Left ventricle myocardium superior (tissue), 1 donor: ENCODE measurements at places on chromosomes 4 and X.

GRCh38 chr4:2078584-2078983 is 19.5 kb downstream of the NAT8L start:
- no peak for DNase-seq

GRCh38 chr4:52868133-52868532 is 6.0 kb downstream of the RASL11B start:
- DNase-seq, result peak; percentile 74

- DNase-seq, result no peak
Observed at GRCh38 chr4:15148199-15148598, 145.9 kb downstream of the CPEB2 start.

DNA sequence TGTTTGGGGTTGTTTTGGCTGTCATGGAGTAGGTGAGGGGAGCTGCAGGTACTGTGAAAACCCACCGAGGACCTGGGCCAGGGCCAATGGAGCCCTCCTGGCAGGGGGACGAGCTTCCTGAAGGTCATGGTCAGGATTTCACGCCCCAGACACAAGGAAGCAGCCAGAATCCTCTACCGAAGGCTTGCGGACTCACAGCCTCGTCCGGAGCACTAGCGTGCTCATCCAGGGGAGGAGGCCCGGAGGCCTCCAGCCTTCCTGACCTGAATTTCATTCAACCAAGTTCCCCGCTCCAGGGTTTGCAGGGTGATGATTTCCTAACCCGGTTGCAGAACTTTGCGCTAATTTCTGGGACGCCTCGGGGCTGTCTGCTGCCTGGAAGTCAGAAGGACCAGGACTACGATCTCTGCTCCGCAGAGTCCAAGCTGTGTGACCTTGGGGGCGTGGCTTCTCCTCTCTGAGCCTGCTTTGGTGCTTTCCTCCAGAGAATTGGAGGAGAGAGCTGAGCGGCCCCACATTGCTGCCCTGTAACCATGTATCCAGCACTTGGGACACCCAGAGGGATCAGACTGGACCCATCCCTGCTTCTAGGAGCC is 56.2 kb upstream of the ADRA2C start:
- no peak for DNase-seq

GRCh38 chr4:71867598-71867997 is 83.7 kb upstream of the GC start:
- DNase-seq, result no peak

DNA sequence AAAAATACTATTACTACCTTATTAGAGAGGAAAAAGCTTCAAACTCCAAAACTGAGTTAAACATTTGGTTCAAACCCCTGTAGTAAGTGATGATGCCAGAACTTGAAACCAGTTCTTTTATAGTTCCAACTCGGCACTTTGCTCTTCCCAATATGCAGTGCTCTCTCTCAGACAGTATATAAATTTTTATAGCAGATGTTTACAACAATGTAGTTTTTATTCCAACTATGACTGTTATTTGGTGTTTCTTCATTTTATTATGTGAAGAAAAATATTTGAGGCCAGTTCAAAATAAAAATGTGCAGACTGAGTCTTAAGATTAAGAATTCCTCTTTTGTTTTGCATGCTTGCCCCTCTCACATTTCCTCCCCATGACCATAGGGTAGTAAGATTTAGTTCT is 2.9 kb upstream of the PPP4R3C start:
- no peak for DNase-seq

- no peak for DNase-seq
Observed at GRCh38 chr4:148207068-148207467, 235.1 kb downstream of the NR3C2 start.

DNA sequence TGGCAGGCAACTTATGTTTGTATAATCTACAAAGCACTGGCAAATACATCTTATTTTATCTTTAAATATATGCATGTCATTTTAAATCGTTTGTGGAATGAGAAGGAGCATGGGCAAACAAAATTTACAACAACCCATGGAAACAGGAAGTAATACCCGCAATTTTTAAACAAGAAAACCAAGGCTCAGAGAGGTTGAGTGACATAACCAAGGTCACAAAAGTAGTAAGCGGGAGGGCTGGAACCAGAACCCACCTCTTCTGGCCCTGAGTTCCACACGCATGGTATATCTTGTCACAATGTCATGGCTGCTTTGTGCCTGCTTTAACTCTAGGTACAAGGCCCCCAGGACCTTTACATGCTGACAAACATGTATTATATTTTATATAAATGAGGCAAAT is 52.9 kb downstream of the SLC7A11 start:
- no peak for DNase-seq

DNA sequence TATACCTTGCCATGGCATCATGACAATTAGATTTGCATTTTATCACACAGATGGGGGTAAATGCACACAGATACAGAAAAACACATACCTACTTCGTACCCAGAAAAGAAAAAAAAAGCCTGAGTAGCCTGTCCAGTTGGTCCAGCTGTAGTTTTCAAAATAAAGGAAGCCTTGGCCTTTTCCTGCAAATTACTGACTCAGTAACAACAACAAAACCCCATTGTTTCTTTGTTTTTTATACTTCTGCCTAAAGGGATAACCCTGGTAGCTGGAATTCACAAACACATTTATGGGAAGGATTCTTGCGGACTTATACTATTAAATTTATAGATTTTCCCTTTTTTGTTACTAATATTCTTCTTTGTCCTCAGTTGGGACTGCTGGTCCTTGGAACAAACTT is 156.4 kb upstream of the PCDH10 start:
- no peak for DNase-seq

DNA sequence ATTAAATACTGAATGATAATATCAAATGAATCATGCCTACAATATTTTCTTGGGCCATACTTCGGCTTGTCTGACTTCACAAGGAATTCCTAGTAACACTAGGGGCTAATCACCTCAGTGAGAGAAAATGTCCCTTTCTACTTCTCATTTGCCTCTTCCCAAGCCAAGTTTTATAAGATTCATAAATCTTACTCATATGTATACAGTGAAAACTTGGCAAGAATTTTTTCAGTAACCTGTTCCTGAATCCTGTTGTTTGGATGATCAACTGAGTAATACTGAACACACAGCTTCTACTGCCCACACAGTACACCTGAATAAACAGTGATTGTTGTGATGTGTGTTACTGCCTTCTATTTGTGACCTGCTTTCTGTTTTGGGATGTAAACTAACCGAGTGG is 16.5 kb downstream of the TMPRSS11E start:
- DNase-seq, result no peak

GRCh38 chrX:55201930-55202579 is 18.1 kb upstream of the PAGE5 start:
- no peak for DNase-seq

DNA sequence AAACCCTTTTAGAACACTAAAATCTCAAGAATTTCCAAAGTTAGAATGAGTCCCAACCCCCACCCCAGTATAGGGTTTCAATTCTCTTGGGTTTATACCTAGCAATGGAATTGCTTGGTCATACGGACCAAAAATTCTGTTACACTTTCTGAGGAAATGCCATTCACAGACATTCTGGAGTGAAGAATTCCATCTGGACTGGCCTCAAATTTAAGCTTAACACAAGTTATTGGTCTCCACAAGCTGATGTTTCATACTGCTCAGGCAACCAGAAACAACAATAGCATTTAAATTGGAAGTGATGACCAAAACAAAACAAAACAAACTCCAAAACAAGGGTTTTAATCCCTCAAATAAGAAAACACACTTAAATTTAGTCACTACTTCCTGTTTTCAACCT is 51.1 kb downstream of the GPC4 start:
- DNase-seq, result no peak

- no peak for DNase-seq
Observed at GRCh38 chr4:142567199-142567598, 278.9 kb downstream of the INPP4B start.

- DNase-seq, result no peak
Observed at GRCh38 chrX:68939868-68940267, 111.0 kb downstream of the EFNB1 start.

DNA sequence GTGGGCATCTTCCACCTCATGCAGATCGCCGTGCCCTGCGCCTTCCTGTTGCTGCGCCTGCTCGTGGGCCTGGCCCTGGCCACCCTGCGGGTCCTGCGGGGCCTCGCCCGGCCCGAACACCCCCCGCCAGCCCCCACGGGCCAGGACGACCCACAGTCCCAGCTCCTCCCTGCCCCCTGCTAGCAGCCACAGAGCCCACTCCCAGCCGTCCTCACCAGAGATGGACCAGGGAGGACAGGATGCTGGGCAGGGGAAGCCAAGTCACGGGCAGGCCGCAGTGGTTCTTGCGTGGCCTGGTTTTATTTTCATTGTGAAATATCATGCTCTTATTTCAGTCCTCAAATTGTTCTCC is 15.1 kb downstream of the DGKQ start:
- no peak for DNase-seq

GRCh38 chrX:19836337-19836736 is 51.1 kb downstream of the SH3KBP1 start:
- DNase-seq, result no peak

GRCh38 chrX:29229802-29230201 is 642.6 kb downstream of the IL1RAPL1 start:
- no peak for DNase-seq

DNA sequence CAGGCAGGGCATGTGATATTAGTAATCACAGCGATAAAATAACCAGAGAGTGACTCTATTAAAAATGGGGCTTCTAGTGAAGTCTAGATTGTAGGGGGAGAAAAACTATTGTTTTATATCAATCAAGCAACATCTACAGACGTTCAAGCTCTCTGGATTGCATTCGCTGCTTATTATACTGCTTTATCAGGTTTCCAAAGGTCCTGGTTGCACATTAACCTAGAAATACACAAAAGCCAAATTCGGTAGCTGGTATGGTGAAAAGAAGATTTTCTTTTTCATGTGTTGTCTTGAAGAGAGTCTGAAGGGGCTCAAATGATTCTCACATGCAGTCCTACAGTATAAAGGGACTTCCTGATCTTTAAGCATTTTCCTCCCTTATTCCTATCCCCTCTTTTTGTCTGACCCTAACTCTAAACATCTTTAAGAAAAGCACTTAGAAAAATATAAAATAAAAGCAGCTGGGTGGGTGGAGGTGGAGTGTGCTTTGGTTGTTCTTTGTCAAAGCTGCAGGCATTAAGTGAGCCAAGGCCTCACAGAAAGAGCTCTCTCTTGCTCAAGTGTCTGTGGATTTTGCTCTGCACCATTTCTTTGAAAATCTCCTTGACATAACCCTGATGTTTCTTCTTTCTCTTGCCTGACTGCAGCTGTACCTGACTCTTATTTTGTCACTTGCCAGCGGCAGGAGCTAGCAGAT is 46.1 kb downstream of the MID1IP1 start:
- DNase-seq, result no peak

DNA sequence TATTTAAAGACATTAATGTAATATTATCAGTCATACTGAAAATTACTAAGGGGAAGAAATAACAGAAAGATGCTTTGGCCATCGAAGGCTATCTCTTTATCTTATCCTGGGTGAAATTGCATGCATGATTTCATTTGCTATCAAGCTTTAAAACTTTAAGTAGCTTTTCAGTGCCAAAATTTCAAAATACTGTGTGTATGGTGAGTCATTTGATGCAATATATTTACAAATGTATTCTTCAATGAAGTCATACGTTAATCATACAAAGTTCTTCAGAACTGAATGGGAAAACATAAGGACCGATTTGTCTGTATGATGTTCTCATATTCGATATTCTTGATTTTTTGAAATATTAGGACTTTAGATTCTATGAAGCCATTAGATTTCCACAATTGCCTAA is 1295.8 kb upstream of the AGA start:
- no peak for DNase-seq

DNA sequence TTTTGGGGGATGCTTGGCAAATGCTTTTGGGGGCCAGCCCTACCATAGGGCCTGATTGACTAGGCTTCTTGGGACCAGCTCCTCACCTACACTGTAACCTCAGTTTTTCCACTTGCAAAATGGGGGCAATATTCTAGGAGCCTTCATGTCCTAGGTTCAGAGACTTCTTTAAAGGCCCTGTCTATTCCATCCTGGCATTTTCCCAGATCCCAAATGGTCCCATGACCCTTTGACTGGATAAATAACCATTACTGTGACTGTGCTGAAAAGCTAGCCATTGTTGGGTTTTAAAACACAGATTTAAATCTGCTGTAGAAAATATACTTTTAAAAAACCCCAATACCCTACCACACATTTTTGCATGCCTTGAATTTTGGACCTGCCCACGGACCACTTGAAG is 149.8 kb downstream of the EFNB1 start:
- no peak for DNase-seq

GRCh38 chrX:136636121-136636520 is 11.8 kb upstream of the CD40LG start:
- DNase-seq, result no peak

DNA sequence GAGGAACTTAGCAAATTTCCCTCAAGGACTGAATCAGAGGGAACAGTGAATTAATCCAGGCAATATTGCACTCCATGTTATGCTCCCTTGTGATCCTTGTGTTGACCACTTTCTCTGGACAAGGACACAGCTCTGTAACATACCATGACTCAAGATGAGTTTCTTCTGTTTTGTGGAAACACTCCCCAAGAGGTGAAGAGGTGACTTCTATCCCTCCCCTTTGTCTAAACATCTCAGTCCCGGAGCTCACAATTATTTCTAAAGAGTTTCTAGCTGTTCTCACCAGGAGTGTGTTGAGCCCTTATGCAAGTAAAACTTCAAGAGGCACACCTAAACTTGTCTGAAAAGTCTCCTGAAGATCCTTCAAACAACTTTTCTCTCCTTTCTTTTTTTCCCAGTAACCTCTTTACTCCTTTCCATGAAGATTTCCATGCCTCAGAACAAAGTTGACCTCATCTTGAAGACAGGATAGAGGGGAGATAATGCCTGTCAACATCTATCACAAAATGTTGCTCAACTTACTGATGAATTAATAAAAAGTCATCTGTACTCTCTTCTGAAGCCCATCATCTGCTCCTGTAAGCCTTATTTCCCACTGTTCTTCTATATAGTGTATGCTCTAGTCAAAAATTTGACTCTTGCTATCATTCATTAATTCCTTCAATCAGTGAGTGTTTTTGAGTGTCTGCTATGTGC is 429.1 kb downstream of the SPRY1 start:
- no peak for DNase-seq

GRCh38 chr4:94653984-94654609 is 103.7 kb upstream of the BMPR1B start:
- DNase-seq, result no peak

GRCh38 chrX:40127052-40127451 is 29.3 kb upstream of the BCOR start:
- no peak for DNase-seq

DNA sequence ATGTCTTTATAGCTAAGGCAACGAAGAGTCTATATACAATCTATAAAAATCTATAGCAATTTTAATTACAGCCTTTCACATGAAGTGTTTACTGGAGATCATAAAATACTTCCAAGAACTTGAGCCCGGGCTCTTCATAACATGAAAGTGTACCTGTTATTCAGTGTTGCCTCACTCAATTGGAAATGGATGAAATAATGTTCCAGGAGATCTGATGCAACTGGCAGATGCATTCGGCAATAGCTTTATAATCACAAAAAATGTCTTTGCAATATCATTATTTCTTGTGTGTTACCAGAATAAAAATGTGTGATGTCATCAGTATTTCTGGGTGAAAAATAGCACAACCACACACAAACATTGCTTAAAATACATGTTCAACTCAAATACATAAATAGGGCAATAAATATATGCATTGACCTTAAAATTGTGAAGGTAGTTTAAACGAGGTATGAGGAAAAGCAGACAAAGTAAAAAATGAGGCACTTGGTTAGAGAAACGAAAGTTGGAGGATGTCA is 1266.8 kb upstream of the PCDH7 start:
- no peak for DNase-seq

GRCh38 chrX:94400488-94400887 is 726.5 kb downstream of the FAM133A start:
- DNase-seq, result no peak
